Activated CD4-positive, alpha-beta T cell treated with anti-CD3 and anti-CD28 coated beads, Interleukin-2, amount 50 U/mL, for 4 hours (primary cell): ENCODE measurements at places on chromosomes 7 and 10.

DNA sequence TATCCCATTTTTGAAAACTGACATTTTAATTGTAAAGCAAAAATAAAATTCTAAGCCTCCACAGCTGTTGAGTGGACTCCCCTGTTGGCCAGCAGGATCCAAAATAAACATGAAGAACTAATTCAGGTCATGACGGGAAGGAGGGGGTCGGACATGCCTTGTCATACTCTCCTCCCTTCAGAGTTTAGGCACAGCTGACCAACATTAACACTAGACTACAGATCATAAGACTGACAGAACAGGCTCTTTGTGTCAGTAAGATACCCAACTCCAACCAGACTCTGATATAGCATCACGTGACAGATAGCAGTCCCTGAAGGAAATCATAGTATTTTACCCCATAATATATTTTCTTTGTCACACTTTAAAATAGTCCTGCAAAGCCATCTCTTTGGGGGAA lies 20.9 kb upstream of the ZNF12 start:
- DNase-seq, result no peak

DNA sequence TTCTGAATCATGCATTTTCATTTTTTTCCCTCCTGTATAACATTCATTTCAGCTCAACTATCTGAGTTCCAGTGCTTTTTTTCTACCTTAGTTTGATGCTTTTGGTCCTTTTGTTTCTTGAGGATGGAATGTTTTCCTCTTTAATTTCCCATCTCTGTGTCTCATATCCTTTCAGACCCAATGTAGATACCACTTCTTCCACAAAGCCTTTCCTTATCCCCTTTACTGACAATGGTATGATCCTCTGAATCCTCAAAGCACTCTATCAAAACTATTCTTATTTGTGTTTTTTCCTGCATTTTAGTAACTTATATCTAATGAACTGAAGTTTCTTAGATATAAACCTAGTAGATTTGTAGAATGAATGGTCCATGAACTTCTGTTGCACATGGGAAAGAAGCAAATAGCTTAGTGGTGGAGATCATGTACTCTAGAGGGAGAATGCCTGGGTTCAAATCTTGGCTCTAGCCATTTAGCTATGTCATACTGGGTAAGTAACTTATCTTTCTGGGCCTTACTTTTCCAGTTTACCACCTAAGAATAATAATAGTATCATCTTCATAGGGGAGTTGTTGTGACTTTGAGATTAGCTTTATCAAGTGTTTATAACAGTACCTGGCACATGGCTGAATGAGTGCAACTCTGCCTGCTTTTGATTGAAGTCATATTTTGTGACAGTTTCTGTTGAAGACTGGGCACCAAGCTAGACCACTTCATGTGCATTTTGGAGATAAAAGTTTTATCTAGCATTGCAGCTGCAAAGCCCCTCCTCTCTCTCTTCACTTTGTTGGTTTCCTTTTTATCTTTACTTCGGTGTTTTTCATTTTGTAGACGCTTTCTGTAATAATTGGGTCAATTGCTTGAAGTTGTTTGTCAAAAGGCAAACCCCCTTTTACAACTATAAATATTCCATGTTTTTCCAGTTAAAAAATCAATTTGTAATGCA lies 18.5 kb downstream of the STAM start:
- DNase-seq, result no peak

- no peak for DNase-seq
Measured at GRCh38 chr7:135232720-135233119, 918 bp upstream of the STRA8 start.

GRCh38 chr10:59435707-59436106 lies 73.4 kb upstream of the FAM13C start:
- no peak for DNase-seq

- DNase-seq, result no peak
Measured at GRCh38 chr10:43199088-43199683, 60.9 kb downstream of the CSGALNACT2 start.

DNA sequence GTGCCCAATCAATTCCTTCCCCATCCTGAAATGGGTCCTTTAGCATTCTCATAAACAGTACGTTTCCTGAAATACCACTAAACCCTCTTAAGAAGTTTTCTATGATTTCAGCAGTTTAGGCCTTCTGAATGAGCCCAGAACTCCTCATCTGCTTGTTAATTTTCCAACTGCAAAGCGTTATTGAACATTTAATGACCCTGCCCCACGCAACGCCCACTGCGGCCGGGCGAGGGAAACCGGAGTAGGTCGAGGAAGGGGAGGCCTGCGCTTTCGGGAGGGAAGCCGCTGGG lies 608 bp upstream of the UBN2 start:
- DNase-seq, result no peak

- DNase-seq, result no peak
Measured at GRCh38 chr10:74227697-74228424, 76.8 kb downstream of the ADK start.

GRCh38 chr7:55019191-55019690 lies 424 bp downstream of the EGFR start:
- DNase-seq, result no peak

DNA sequence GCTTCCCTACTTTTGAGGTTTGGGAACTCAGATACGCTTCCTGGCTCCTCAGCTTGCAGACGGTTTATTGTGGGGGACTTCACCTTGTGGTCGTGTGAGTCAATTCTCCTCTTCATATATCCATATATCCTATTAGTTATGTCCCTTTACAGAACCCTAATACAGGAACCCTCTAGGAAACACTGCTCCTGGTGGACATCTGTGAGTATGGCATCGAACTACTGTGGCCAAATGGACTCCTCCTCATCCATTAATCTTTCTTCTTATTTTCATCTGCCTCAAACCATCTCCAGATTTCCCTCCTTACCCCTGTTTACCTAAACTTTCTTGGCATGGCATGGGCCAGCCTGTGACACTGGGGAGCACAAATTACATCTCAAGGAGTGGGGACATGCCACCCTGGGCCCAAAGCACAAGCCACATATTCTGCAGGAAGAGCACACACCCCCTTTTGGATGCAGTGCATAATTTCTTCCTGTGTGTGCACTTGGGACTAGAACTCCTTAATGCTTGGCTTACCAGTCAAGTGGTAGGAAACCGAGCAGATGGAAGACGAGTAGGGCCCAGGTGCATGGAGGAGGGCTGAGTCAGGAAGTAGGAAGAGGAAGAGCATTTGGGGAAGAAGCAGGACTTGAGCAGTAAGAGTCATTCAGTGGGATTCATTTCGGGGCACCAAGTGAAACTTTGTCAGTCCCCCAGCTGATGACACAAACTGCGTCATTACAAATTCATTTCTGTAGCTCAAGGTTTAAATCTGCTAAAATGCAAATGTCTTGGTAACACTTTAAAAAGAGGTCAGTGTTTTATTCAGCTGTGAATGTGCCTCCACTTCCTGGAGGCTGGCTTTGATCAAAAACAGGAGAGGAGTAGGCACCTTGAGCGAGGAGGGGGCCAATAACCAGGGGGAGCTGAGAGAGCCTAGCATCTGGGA lies 80.8 kb upstream of the PLXNA4 start:
- no peak for DNase-seq

GRCh38 chr7:115707258-115708012 lies 323.1 kb downstream of the TFEC start:
- DNase-seq, result no peak

- no peak for DNase-seq
Measured at GRCh38 chr10:82685087-82685486, 810.1 kb downstream of the NRG3 start.

GRCh38 chr10:62230344-62231121 lies 38.1 kb downstream of the RTKN2 start:
- no peak for DNase-seq

GRCh38 chr10:1148855-1149605 lies 92.8 kb downstream of the WDR37 start:
- no peak for DNase-seq

- DNase-seq, result no peak
Measured at GRCh38 chr10:42882597-42882996, 100.0 kb downstream of the BMS1 start.

DNA sequence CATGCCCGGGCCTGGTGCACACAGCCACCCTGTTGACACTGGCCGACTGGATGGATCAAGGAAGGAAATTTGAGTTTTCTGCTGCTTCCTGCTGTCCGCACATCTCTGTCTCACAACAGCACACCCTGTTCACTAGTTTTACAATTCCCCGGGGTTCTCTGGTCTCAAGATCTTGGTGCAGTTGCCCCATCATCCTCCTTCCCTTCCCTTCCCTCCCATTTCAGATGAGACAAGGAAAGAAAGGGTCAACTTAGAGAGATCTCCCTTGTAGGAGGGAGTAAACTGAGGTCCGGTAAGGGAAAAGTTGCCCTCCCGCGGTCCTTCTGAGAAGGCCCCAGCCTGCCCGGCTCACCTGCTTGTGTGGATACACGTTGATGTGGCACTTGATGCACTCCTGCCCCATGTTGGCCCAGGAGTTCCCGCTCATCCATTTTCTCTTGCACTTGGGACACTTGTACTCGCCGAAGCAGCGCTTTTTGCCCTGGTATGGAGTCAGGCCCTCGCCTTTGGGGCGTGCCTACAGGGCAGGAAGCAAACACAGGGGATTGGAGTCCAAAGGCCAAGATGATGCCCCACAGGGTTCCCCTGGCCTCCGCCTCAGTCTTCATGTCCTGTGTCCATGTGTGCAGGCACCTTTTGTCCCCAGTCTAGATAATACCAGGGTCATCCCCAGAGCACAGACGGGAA lies 46.8 kb downstream of the PPIF start:
- DNase-seq, result no peak

DNA sequence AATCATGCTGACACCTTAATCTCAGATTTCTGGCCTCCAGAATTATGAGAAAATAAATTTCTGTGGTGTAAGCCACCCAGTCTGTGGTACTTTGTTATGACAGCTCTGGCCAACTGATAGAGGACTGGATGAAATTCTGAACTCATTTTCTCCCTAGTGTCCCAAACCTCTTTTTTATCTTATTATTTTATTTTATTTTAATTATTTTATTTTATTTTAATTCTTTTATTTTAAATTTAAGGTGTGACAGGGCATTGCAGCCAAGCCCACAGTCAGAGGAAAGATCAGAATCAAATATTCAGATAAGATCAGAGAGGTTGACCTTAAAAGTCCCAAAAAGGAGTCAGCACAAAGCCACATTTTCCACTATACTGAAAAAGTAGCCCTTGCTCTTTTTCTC lies 228.1 kb downstream of the TFEC start:
- no peak for DNase-seq

GRCh38 chr7:112140600-112140999 lies 65.6 kb downstream of the DOCK4 start:
- no peak for DNase-seq

DNA sequence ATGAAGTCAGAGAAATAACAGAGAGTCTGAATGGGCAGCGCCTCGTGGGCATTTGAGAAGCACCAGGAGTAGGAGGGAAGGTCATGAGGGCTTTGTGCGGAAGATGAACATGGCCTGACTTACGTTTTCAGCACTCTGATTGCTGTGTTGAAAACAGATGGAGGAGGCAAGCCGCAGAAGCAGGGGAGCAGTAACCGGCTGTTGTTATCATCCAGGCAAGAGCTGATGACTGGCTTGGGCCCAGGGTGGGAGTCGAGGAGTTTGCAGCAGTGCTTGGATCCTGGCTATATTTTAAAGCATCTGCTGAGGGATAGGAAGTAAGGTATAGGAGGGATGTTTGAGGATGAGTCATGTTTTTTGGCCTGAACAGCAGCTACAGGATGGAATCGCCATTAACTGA lies 12.7 kb upstream of the PDLIM1 start:
- no peak for DNase-seq

- DNase-seq, result no peak
Measured at GRCh38 chr7:76407718-76408117, 1.8 kb downstream of the SSC4D start.

- peak; percentile 86 for DNase-seq
Measured at GRCh38 chr7:100469227-100470044, 5.4 kb upstream of the SPACDR start.

DNA sequence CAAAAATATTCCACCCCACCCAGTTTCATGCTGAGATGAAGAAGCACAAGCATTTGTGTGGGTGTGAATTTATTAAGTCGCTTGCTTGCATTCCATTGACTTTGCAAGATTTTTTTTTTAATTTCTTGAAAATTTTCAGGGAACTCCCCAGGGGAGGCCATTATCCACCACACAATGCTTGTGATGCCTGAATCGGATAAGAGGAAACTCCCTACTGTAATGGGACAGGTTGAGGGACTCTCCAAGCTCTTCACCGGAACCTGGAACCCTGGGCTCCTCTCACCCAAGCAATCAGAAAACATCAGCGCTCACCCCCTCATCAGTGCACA lies 153.6 kb upstream of the ZMIZ1 start:
- DNase-seq, result no peak

DNA sequence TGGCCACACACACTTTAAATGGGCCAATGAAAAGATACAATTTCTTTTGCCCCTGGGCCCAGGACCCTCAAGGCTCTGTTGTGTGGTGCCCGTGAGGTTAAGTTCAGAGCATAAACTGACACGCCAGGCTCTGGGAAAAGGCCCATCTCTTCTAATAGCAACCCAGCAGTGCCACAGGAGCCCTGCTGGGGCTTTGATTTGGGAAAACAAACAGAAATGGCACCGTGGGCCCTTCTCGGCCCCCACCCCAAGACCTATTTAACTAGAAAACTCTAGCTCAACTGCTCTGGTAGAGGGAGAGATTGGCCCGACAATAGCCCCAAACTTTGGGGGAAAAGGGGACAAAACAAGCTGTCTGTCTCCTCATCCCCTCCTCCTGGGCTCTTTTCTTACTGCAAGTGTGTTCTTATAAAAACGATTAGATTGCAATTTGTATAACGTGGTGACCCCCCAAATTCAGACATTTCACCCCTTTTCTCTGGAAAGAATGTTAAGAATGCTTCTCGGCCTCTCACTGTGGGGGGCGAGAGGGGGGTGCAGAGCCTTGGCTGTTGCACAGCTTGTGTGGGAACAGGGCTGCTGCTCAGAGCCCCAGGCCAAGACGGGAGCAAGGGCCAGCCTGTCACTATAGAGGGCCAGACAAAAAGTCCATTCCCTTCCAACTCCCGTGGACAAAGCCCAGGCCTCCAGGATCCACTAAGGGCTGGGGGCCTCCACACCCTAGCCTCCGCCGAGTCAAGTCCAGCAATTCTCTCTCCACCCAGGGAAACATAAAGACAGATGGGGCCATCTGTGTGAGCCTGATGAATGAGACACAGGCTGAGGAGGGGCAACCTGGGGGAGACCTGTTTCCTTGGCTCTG lies 26.8 kb downstream of the DPCD start:
- DNase-seq, result no peak

GRCh38 chr7:1597066-1597760 lies 27.4 kb upstream of the PSMG3 start:
- no peak for DNase-seq

DNA sequence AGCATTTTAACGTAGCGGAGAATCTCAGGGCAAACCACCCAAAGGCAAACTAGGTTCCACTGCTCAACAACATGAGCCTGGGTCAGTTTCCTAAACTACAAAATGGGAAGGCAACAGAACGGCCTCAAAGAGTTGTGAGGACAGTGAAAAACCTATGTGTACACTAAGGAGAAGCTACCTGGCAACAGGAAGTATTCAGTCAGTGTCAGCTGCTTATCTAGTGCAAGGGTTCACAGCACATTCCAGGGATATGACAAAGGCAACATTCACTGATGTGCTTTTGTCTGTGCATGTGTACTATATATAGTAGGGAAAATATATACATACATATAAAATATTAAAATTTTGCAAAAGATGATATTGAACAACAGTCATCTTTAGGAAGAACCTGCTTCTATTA lies 17.2 kb downstream of the NUDCD3 start:
- DNase-seq, result no peak
